ENCODE measurements at places on chromosomes 4 and X.

- DNase-seq = no peak
Observed at GRCh38 chr4:55382488-55383003, 13.2 kb upstream of the TMEM165 start.

DNA sequence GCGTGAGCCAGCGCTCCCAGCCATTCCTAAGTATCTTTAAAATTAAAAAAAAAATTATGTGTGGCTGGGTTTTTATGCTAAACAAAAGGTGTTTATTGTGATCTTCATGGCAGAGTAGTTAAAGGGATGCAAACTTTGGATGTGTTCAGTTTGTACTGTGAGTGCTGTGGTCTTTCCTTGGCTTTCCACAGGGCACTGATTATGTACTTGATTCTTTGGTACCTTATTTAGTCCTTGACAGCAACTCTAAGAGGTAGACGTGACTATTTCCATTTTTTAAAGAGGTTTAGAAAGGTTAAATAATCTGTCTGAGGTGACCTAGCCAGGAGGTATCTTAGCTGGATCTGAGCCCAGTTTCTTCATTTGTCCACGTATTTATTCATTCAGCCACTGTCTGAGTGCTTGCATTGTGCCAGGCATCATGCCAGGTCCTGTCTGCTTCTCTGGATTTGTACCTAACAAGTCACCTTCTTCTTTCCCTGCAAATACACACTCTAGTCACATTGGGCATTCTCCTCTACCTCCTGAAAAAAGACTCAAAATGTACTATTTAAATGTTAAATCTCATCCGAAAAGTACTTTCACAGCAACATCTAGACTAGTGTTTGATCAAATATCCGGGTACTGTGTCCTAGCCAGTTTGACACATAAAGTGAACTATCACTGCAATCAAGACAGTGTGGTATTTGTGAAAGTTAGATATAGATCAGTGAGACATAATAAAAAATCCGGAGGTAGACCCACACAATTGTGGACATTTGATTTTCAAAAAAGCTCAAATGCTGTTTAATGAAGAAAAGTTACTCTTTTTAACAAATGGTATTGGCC, 31.5 kb downstream of the WWC2 start:
- no peak for DNase-seq

GRCh38 chr4:176358083-176358469, 38.3 kb downstream of the SPCS3 start:
- DNase-seq = no peak

GRCh38 chr4:189507060-189507459, 433.6 kb upstream of the FRG1 start:
- DNase-seq = no peak

DNA sequence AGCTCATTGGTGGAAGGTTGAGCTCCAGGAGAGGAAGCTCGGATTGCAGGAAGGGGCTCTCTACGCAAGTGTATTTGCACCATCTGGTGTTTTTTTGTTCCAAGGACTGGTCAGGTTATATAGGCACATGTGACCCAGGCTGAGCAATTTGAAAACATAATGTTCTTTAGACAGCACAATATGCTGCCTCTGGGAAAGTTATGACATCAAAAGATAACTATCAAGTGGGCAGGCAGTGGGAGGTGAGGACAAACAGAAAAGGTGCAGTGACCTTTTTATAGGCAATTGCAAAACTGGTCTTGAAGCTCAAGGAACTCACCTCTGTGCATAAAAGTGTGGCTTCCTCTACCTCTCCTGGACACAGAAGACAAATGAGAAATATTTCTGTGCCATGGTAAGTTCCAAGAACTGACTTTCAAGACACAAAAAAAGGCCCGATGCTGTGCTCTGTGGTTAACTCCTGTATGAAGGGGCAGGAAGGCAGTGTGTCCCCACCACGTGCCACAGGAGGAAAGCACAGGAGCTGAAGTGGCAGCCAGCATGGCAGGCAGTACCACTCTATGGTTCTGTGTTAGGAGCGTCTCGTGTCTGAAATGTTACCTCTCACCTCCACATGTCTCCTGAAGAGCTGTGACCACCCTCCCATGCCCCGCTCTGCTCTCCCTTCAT, 128.6 kb downstream of the SHROOM3 start:
- no peak for DNase-seq

- no peak for DNase-seq
Observed at GRCh38 chr4:106629268-106629625, 260.7 kb upstream of the GIMD1 start.

DNA sequence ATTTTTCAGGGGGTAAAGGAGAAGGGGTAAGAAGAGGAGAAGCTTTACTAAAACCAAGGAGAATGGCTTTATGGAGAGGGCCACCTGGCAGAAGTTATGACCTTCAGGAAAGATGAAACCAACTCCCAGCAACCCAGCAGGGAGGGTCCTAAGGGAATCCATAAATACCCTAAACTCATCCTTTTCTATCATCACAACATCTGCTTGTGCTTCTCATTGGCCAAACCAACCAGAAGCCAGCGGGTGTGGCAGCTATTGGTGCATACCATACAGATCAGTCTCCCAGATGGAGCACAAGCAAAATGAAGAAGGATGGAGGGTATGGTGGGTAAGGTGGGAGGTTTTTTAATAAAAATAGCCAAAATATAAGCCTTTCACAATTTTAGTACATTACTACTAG, 58.5 kb upstream of the ARSJ start:
- DNase-seq = no peak

- no peak for DNase-seq
Observed at GRCh38 chrX:148271263-148271662, 229.2 kb upstream of the AFF2 start.

Measured in anterior cingulate cortex (tissue), 58 donors.